ENCODE measurements at places on chromosomes 13 and 19.

DNA sequence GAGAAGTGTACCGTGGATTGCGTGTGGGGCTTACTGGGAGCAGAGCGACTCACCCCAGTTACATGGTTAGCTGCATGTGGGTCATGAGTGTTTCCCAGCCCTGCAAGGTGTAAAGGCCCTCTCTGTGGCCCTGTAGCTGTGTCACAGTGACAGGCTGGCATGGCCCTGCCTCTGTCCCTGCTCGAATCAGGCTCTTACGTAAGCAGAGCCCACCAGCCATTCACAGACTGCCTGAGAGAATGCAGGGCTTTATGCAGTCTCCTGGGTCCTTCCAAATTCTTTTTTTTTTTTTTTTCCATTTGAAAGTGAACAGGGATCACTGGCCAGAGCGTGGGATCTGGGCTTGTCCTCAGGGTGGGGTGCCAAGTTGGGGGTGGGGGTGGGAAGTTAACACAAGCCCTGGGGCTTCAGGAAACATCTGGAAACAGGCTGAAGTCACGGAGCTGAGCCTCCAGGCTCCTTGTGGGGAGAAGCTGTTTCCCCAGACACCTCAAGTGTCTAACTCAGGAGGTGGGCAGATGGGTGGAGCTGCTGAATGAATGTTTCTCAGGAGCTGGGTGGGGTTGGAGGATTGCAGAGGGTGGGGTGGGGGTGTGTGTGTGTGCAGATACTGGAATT, 13.4 kb downstream of the TECR start:
- DNase-seq = no peak

- DNase-seq = no peak
Measured at GRCh38 chr19:2167896-2168618, 4.3 kb downstream of the DOT1L start.

DNA sequence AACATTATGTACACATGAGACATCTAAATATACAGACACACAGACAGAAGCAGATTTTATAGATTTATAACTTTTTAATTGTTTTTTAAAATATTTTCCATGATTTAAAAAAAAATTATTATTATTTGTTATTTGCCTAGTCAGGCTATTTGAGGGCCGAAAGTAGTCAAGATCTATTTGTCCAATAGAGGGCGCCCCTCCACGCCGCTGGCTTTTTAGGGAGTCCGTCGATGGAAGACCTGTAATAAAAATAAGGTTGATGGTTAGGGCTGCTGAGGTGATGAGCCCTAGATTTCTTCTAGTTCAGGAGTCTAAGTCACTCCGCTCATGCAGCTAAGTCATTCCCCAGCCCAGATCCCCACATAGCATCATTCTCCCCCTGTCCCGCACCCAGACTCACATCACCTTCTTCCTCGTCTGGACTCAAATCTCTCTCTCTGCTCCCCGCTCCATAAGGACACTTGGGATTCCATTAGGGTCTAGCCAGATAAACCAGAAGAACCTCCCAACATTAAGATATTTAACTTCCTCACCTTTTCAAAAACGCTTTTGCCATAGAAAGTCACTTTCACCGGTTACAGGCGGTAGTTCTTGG, 33.9 kb upstream of the CEACAM21 start:
- DNase-seq = no peak

GRCh38 chr13:53847502-53847901, 818.9 kb downstream of the OLFM4 start:
- no peak for DNase-seq

DNA sequence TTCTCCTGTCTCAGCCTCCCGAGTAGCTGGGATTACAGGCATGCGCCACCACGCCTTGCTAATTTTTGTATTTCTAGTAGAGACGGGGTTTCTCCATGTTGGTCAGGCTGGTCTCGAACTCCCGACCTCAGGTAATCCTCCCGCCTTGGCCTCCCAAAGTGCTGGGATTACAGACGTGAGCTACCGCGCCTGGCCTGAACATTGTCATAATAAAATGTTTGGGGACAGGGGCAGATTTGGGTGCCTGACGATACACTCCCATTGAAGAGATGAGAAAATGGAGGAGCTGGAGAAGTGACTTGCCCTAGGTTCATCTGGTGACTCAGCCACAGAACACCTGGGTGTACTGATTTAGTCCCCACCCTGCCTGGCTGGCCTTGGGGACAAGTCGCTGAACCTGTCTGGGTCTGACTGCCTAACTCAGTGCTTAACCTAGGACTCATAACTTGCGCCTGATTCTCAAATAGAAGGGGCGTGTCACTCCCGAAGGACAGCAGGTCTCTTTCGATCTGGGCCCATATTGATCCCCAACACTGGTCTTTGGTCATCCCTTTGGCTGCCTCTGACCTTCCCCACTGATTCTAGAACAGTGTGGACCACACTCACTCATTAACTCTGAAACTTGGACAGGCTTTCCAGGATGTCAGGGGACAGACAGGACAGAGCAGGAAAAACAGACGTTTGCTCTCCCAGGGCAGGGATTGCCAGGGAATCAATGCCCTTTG, 7.6 kb upstream of the BICRA start:
- DNase-seq = no peak

DNA sequence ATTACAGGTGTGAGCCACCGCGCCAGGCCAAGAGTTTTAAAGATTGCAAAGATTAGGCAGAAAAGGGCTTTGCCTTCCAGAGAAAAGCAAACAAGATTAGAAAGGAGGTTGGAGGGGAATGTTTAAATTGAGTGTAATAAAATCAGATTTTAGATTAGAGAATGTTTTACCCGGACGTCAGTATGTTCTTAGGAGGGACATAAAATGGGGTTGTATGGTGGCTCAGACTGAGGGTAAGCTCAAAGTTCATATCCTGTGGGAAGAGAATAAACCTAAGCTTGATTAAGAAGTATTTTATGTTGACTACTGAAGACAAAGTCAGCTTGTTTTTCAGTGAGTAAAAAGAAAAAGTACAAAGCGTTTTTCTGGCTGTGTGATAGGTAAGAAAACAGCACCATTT, 34.1 kb upstream of the ZNF681 start:
- no peak for DNase-seq

All from NCI-H345 (cell line).